ENCODE measurements at places on chromosomes 3 and 15.

DNA sequence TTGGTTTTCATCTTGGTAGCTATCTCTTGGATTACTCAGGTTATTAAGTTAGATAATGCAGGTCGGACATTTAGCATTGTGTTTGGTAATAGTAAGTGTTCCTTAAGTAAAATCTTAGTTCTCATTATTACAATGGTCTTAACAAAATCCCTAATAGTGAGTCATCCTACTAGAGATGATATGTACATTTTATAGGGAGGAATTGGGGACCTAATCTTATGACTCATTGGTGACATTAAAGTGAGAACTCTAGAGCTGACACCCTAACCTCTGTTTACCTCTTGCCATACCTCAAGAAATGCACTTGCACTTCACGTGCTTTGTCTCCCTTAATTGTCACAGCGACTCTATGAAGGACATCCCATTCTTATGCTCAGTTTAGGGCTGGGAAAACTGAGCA, 174.9 kb downstream of the CADPS start:
- DNase-seq = no peak

DNA sequence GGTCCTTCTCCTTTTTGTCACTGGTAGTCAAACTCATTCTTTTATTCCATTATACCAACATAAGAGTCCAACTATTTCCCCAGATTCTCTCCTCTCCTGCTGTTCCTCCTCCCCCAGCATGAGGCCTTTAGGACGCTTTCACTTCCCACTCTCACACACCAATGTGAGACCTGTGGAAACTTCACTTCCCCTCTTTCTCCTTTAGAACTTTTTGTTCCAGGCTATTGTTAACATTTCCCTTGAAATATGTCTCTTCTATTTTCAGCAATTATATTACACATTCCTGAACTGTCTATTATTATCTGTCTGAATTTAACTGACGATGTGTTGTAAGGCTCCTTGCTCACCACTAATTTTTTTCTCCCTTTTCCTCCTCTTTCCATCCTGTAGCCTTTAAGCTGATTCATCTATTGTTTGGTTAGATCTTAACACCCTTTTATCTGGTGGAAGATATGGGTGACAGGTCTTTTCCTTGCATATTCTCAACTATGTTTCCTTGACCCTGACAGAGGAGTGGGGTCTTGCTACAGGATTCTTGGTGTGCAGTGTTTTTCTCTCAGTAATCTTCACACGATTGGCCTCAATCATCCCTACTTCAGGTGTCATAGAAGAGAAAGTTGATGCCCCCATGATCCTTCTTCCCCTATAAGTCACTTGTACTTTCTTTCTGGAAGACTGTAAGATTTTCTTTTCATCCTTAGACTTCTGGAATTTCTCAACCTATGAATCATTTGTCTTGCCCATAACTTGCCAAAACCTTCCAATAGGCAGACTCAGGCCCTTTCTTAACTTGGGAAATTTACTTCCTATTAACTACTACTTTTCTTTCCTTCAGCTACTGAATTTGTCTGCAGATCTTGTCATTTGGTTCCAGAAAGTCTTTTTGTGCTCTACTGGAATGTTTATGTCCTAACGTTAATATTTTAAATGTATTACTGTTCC, 5.9 kb downstream of the CYP19A1 start:
- no peak for DNase-seq

DNA sequence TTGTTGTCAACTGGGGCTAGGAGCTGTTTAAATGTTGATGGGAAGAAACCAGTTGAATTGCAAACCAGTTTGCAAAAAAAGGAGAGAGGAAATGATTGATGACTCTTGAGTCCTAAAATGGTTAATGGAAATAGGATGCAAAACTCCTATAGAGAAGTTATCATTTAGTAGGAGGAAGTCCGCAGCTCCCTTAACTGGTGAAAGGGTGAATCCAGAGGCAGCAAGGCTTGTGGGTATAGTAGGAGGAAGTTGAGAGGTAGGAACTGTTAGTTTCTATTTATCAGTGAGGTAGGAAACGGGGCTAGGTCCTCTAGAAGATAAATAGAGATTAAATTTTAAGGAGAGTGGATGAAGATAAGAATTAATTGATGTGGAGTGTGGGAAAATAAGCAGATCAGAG, 15.4 kb downstream of the IREB2 start:
- no peak for DNase-seq

DNA sequence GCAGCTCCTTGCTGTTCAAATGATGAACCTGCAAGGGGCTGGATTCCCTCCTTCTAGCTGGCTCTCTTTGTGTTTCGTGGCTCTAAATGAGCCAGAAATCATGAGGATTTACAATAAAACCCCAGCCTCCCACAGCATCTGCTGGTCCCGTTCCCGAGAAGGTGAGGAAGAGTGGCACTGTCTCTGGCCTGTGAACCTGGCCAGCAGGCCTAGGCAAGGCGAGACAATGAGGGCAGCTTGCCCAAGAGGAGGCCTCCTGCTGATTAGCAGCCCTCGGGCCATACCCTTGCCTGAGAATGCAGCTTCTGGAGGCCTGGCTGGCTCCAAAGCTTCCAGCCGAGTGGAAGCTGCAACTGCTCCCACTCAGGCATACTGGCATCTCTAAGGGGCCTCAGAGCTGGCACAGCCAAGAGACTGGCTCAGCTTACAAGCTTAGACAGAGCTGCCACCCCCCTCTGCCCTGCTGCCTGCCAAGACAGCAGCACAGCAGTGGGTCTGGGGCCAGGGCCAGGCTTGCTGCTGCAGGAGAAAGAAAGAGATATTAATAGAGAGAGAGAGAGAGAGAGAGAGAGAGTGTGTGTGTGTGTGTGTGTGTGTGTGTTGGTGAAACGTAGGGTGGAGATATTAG, 76.5 kb downstream of the HMG20A start:
- no peak for DNase-seq

DNA sequence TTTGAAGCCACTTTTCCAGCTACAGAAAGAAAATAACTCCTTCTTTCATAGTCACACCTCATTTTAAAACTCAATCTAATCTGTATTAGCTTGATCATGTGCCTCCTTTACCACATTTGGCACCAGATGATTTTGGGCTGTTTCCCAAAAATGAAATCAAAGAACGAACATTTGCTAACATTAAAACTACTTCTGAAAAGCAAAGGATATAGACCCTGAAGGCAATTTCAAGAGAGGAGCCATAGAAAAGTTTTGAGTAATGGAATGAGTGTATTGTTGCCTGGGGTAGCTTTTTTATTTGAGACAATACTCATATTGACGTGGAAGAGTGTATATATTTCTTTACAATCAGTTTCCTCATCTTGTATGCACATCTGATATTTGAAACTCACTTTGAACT, 152.8 kb upstream of the TBL1XR1 start:
- DNase-seq = no peak

GRCh38 chr3:191435981-191436380, 25.0 kb upstream of the PYDC2 start:
- DNase-seq = no peak

DNA sequence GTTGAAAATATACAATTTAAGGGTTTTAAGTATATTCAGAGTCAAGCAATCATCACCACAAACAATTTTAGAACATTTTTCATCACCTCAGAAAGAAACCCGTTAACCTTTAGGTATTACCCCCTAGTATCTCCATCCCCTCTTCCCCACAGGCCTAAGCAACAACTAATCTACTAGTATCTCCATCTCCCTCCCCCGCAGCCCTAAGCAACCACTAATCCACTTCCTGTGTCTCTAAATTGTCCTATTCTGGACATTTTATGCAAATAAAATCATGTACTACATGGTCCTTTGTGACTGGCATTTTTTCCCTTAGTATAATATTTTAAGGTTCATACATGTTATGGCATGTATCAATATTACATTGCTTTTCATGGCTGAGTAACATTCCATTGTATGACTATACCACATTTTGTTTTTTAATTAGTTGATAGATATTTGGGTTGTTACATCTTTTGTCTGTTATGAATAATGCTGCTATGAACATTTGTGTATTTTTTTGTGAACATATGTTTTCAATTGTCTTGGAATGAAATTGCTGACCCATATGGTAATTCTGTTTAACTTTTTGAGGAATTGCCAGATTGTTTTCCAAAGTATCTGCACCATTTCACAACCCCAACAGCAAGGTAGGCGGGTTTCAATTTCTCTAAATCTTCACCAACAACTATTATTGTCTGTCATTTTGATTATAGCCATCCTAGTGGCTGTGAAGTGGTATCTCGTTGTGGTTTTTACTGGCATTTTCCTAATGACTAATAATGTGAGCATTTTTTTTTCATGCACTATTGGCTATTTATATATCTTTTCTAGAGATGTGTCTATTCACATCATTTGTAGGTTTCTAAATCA, 215.6 kb upstream of the CD96 start:
- peak; percentile 62 for DNase-seq

GRCh38 chr3:171396048-171396447, 64.2 kb downstream of the TNIK start:
- no peak for DNase-seq

DNA sequence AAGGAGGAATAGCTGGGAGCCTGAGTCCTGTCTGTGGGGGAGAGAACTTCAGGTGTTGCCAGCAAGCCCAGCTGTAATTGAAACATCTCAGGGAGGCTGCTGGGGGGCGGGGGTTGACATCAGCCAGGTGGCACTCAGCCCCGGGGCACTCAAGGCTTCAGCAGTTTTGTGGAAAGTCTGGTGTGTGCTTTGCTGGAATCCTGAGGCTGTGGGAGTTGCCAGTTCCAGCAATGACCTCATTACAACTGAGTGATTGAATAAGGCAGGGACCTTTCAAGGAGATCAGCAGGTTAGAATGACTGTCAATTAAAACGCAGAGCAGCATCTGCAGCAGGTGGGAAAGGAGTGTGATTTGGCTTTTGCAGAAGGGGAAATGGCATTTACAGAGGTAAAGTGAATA, 75.7 kb downstream of the FAM43A start:
- no peak for DNase-seq

GRCh38 chr3:34207002-34207401, 408.6 kb downstream of the PDCD6IP start:
- no peak for DNase-seq

DNA sequence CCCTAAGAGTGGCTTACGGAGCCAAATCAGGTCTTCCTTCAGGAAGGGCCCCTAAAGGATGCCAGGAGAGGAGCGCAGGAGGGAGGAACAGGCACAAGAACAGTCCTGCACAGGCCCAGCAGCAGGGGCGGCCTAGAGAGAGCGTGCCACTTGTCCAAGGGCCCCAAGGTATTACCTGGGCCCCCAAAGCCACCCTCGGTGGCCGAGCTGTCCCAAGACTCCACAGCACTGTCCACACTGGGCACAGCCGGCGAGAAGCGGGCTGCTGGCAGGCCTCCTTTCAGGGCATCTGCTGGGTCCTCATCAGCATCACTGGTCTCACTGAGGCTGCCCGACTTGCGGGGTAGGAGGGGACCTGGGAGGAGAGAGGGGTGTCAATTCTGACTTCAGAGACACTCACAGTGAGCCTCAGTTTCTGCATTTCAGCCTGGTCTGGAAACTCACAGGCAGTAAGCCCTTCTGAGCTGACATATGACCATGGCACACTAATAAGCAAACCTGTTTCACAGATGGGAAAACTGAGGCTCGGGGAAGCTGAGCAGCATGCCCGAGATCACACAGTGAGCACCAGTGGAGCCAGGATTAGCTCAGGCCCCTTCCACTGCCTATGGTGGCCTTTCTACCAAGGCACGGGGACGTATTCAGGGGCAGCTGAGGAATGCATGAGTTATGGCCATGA, 33.4 kb downstream of the GRIP2 start:
- DNase-seq = no peak

DNA sequence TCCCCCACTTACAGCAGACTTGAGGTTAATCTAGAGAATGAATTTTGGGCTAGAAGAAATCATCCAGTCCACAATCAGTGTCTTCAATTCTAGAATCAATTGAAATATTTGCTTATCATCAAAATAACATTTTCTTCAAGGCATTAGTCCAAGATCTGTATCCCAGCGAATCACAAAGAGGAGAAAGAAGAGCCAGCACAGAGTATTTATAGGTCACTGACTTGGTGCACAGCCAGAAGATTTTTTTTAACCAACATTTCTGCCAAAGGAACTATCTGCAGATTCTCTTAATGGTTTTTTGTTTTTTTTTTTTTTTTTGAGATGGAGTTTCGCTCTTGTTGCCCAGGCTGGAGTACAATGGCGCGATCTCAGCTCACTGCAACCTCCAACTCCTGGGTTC, 178.2 kb downstream of the TNIK start:
- no peak for DNase-seq

DNA sequence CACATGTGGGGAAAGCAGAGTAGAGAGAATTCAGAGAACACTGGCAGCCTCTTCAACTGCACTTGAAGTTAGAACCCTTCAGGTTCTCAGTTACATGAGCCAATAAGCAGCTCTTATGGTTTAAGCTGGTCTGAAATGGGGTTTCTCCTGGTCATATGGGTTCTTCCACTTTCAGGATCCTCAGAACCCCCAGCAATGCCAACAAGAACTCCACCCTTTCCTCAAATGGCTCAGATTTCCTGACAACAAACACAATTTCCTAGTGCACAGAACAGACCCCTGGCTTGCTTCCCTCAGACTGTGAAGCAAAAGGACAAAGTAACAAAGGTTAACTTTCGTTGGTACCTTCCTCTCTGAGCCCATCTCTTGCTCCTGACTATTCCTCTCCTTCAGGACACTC, 23.9 kb upstream of the FRMD4B start:
- DNase-seq = no peak

GRCh38 chr3:142958707-142959106, 4.8 kb downstream of the PAQR9 start:
- peak; percentile 47 for DNase-seq

DNA sequence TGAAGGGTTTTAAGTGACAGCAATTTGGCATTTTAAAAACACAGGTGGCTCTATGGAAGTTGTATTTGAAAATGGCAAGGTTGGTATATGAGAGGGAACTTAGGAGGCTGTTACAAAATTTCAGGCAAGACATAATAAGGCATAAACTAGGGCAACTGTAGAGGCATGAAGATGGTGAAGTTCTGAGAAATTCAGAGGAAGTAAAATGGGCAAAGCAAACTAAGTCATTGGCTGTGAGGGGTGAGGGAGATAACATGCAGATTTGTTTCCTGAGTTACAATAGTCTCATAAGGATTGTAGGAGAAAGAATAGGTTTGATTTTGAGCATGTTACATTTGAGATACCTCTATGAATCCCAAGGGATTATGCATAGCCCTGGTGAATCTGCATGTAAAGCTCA, 302.9 kb upstream of the ARHGEF26 start:
- no peak for DNase-seq

DNA sequence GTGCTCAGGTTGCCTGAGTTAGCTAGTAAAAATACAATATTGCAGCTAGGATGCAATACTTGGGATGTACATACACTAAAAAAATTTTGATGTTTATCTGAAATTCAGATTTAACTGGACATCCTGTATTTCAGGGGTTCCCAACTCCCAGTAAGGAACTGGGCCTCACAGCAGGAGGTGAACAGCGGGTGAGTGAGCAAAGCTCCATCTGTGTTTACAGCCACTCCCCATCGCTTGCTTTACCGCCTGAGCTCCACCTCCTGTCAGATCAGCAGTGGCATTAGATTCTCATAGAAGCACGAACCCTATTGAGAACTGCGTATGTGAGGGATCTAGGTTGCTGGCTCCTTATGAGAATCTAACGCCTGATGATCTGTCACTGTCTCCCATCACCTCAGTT, 285.1 kb upstream of the PROK2 start:
- no peak for DNase-seq

GRCh38 chr3:161894657-161895056, 398.0 kb downstream of the OTOL1 start:
- no peak for DNase-seq

All from activated CD4-positive, alpha-beta T cell treated with anti-CD3 and anti-CD28 coated beads, Interleukin-2, amount 50 U/mL, for 16 hours (primary cell).